ENCODE measurements at places on chromosomes 12 and 14. TPM values are rescaled to one million over a fixed set of nuclear protein-coding genes. Genes with fewer than 3 reads are reported as not detected.

Gene HOXC10
- not detected for total RNA-seq

Gene RNFT2
- 3.2 TPM for total RNA-seq

Gene STXBP6
- total RNA-seq, result 5.4 TPM

Gene ZNF891
- 1.00 TPM for total RNA-seq

Gene FSCB
- not detected for total RNA-seq

Gene IQSEC3
- total RNA-seq, result 0.44 TPM

Gene REP15
- total RNA-seq, result 1.2 TPM

Gene TMEM52B
- total RNA-seq, result not detected

Gene KRT79
- total RNA-seq, result not detected

Gene RIC8B
- total RNA-seq, result 6.0 TPM

Gene NRL
- 0.75 TPM for total RNA-seq

Gene METTL1
- 10.1 TPM for total RNA-seq

Gene BHLHE41
- 4.9 TPM for total RNA-seq

Gene SLC7A7
- 2.9 TPM for total RNA-seq

Gene ADGRD1
- 1.1 TPM for total RNA-seq

Gene FITM1
- total RNA-seq, result 0.20 TPM

Gene ASCL1
- total RNA-seq, result not detected

Gene FGD4
- total RNA-seq, result 7.1 TPM

Gene REM2
- total RNA-seq, result not detected

Gene SLC2A3
- total RNA-seq, result 53.4 TPM

Gene GOLT1B
- 29.0 TPM for total RNA-seq

Gene CLEC2A
- total RNA-seq, result not detected

Gene MIP
- not detected for total RNA-seq

Gene LGALS3
- total RNA-seq, result 932 TPM

Gene RALGAPA1
- 10.5 TPM for total RNA-seq

Gene DNAL1
- 5.1 TPM for total RNA-seq

Gene PLEKHH1
- total RNA-seq, result 0.12 TPM

Gene NKX2-1
- not detected for total RNA-seq

Gene RIN3
- 6.1 TPM for total RNA-seq

Gene KRT82
- not detected for total RNA-seq

Gene LRRK2
- 5.8 TPM for total RNA-seq

Gene SLCO1B1
- total RNA-seq, result not detected

Gene BEGAIN
- 0.69 TPM for total RNA-seq

Gene SPX
- total RNA-seq, result 1.9 TPM

Measured in cardiac ventricle fibroblast (primary cell).